ENCODE measurements at places on chromosomes 2 and 18.

- DNase-seq, result no peak
Measured at GRCh38 chr2:69469375-69469774, 32.1 kb upstream of the NFU1 start.

DNA sequence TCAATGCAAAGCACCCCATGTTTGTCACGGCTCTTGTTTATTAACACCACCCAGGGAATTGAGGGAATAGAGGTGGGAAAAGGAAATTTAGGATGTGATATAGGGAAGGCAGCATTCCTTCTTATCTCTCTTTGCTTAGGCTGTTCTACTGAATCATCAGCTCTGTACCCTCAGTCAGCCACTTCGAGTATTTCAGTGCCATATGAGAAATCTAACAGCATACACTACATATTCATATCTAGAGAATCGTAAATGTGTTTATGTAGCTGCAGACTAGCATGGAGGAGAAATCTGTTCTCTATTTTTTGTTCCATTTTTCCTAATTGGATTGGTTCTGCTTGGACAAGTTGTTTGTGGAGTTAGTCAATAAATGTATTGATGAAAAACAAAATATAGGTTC lies 187.8 kb downstream of the CTNNA2 start:
- no peak for DNase-seq

DNA sequence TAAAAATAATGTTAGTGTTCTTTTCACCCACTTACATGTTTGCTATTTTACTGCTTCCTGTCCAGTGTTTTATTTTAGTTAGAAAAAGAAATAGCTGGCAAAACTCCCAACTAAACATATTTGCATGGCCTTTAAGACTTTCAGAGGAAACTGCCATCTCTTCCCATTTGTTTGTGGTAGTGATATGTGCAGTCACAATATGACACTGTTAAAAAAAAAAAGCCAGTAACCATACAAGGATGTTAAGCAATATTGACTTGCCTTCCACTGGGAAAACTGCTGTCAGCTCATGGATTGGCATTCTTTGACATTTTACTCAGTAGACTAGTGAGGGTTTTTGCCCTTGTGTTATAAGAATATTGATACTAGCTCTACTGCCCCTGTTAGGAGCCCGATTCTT lies 29.1 kb downstream of the XIRP2 start:
- DNase-seq, result no peak

DNA sequence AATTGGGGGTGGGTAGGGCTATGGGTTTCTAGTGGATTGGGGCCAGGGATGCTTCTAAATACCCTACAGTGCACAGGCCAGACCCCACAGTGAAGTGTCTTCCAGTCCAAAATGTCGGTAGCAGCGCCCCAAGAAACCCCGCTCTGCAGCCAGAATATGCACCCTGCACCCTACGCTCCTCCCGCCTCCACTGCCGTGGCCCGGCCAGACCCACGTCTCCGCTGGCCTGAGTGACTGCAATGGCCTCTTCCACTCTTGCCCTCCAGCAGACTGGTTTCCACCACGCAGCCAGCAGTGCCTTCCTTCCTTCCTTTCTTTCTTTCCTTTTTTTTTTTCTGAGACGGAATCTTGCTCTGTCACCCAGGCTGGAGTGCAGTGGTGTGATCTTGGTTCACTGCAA lies 91.4 kb upstream of the TAF1B start:
- DNase-seq, result no peak

- no peak for DNase-seq
Measured at GRCh38 chr2:106167067-106167466, 27.0 kb downstream of the UXS1 start.

DNA sequence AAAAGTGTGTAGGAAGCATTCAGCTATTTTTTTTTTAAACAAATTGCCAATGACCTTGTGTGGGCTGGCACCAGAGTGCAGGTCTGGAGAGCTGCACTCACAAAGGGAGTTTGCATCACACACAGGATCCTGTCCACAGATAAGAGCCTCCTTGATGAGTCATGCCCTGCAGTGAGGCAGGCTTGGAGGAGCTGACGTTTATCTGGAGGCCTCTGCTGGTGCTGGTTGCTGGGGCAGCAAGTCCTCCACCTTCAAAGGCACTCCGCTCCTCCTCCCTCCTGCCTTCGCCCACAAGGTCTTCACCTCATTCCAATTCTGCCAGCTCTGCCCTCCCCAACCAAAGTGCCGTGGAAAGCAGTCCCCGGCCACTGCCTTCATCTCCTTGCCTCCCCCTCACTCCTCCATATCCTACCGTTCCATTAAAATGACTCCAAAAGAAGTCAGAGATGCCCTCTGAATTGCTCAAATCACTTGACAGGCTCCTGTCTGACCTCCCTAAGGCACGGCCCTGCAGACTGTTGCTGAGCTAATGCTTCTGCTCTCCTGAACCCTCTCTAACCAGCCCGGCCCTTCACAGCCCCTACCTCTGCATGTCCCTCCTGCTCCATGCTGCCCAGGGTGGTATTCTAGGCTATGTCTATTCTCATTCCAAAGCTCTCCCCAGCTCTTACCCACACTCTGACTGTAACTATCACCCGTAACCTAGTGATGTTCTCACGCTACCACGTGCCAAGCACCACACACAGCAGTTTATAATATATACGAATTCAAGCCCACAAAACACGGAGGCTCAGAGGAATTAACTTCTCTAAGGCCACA lies 30.9 kb downstream of the LONRF2 start:
- no peak for DNase-seq

DNA sequence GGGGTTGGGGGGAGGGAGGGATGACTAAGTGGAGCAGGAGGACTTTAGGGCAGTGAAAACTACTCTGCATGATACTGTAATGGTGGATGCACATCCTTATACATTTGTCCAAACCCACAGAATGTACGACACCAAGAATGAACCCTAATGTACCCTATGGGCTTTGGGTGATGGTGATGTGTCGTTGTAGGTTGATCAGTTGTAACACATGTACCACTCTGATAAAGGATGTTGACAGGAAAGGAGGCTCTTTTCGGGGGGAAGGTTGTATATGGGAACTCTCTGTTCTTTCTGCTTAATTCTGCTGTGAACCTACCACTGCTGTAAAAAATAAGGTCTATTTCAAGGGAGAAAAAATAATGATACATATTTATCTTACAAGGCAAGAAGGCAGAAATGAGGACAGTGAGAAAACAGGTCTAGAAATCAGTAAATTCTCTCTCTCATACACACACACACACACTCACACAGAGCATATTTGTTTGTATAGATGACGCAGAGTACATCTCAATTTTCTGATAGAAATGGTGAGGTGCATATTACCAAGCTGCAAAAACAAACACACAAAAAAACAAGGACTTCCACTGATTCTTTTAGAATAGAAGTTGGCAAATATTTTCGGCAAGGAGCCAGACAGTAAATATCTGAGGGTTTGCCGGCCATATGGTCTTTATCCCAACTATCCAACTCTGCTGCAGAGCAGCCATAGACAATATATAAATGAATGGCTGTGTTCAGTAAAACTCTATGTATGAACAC lies 20.2 kb downstream of the FAM124B start:
- no peak for DNase-seq

DNA sequence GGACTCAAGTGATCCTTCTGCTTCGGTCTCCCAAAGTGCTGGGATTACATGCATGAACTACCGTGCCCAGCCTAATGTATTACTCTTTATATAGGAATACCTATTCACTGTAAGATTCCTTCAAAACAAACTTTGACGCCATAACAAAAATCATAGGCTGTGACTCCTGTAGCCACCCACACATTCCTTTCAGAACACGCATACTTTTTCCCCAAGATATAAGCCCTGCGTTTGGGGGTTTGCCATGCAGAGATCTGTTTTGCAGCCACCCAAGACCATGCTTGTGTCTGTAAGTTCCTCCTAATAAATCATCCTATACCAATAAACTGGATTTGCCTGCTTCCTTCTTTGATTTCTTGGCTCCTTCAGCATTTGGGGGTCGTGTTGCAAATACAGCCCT lies 46.0 kb upstream of the STON1 start:
- DNase-seq, result no peak
